ENCODE measurements at places on chromosomes 11 and 22.

- no peak for DNase-seq
- no peak overlapping the region for H3K27ac ChIP-seq
- no peaks in the 10 kb centered on the region for H3K27me3 ChIP-seq
- no peaks in the 10 kb centered on the region for H3K4me1 ChIP-seq
- no peaks in the 10 kb centered on the region for H3K36me3 ChIP-seq
Measured at GRCh38 chr22:44793106-44793505, 40.7 kb downstream of the ARHGAP8 start.

- no peaks in the 10 kb centered on the region for H3K36me3 ChIP-seq
- no peak overlapping the region for H3K4me3 ChIP-seq
- no peak for DNase-seq
- H3K27me3 ChIP-seq: no peaks in the 10 kb centered on the region
- no peaks in the 10 kb centered on the region for H3K4me1 ChIP-seq
Measured at GRCh38 chr22:16789860-16790493, 35.2 kb downstream of the XKR3 start.

- H3K4me1 ChIP-seq: peaks cover 6% of the 10 kb centered on the region
- DNase-seq: no peak
- peak overlapping the region; percentile 93 for H3K27ac ChIP-seq
- H3K4me3 ChIP-seq: peak overlapping the region; percentile 99
- no peaks in the 10 kb centered on the region for H3K36me3 ChIP-seq
Measured at GRCh38 chr11:130916910-130917309, 631 bp upstream of the SNX19 start.

- no peak overlapping the region for H3K27ac ChIP-seq
- no peak for DNase-seq
- H3K27me3 ChIP-seq: no peaks in the 10 kb centered on the region
- no peaks in the 10 kb centered on the region for H3K36me3 ChIP-seq
- H3K4me3 ChIP-seq: no peak overlapping the region
- H3K4me1 ChIP-seq: no peaks in the 10 kb centered on the region
Measured at GRCh38 chr11:58075781-58076180, 45.0 kb downstream of the OR6Q1 start.

GRCh38 chr11:76806131-76806530, 23.0 kb downstream of the TSKU start:
- H3K27ac ChIP-seq: peak overlapping the region; percentile 29
- H3K4me1 ChIP-seq: no peaks in the 10 kb centered on the region
- no peak overlapping the region for H3K4me3 ChIP-seq
- no peaks in the 10 kb centered on the region for H3K36me3 ChIP-seq
- DNase-seq: peak; percentile 15
- H3K27me3 ChIP-seq: no peaks in the 10 kb centered on the region

DNA sequence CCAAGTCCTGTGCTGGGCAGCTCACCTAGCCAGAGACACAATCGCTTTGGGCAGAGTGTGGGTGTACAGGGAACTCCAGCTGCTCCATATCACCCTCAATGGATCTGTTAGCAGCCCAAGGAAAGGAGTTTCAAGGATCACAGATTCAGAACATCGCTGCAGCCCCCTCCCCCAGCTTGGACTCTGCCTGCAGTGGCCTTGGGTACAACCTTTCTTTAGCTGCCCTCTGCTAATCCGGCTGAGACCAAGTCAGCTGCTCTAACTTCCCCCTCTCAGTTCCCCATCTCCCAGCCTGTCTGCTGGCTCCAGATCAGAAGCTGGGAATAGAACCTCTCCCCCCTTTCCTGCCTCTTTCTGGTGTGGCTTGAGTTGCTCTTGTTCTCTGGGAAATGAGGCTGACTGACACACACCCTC, 1.3 kb downstream of the TMEM86A start:
- no peaks in the 10 kb centered on the region for H3K36me3 ChIP-seq
- no peaks in the 10 kb centered on the region for H3K27me3 ChIP-seq
- peak overlapping the region; percentile 77 for H3K4me3 ChIP-seq
- DNase-seq: no peak
- H3K27ac ChIP-seq: peak overlapping the region; percentile 87
- peaks cover 7% of the 10 kb centered on the region for H3K4me1 ChIP-seq

All from breast epithelium (tissue), 4 donors.